ENCODE measurements at places on chromosomes 3 and 15.

GRCh38 chr3:187902041-187902471 is 156.8 kb upstream of the BCL6 start:
- DNase-seq = no peak

GRCh38 chr3:115825046-115825445 is 201.7 kb downstream of the GAP43 start:
- no peak for DNase-seq

- DNase-seq = no peak
These were observed 20.8 kb downstream of the CIAO2A start for GRCh38 chr15:64072812-64073211.

DNA sequence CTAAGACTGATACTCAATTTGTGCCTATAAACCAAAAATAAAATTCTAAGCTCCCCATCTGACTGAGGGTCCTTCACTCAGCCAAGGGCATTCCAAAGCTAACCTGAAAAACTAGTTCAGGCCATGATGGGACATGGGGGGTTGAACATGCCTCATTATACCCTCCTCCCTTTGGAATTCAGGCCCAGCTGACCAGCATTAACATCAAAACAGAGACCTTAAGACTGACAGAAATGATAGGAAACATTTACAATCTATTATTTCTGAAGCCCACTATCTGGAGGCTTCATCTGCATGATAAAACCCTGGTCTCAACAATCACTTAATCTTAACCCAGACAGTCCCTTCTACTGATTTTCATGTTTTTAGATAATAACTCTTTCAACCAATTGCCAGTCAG is 140.4 kb downstream of the ANO10 start:
- no peak for DNase-seq

- DNase-seq = no peak
These were observed 182.0 kb downstream of the FGF12 start for GRCh38 chr3:192545333-192545732.

DNA sequence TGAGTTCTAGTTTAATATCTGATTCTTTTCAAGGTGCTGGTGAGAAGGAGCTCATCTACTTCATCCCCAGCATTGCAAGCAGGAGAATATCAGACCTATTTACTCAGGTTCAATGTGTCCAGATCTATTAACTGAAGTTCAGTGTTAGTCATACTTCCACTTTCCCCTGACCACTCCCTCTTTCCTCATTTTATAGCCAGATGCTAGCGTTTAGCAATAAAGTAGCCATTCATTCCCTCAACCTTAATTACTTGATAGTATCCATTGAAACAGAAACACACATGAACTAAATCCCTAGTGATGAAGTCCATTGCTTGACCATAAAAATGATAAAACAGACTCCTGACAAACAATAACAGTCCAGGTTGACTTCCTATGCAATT is 60.0 kb downstream of the RPL22L1 start:
- no peak for DNase-seq

DNA sequence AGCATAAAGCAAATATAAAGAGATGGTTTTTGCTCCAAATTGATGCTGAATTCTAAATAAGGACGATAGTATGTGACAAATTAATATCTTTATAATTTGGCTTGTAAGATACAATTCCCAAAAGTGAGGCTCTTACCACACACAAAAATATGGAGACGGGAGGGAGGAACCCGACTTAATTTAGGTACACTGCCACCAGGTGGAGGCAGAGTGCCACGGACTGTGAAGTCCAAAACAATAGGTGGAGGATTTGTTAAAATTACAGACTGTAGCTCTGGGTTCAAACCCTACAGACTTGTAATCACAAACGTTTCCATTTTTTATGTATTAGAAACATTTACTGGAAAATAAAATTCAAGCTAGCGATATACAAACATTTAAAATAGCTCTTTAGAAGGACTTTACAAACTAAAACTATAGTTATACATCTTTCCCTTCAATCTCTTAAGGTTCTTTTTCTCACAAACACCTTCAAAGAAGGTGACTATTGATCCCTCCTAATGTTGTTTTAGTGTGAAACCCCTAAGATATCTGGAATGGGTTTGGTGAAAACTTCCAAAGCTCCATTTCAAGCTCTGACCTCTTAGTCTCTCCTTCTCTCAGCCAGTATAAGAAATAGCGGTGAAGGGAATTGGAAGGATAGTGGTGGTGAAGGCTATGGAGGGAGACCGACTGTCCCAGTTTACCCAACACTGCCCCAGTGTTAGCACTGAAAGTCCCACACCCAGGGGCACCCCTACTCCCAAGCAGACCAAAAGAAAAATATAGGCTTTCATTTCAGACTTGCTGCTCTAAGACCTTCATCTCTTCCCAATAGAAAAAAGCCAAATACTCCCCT is 89.7 kb downstream of the AQP9 start:
- DNase-seq = peak; percentile 70

- DNase-seq = no peak
These were observed 65.7 kb downstream of the KLF15 start for GRCh38 chr3:126291537-126291936.

DNA sequence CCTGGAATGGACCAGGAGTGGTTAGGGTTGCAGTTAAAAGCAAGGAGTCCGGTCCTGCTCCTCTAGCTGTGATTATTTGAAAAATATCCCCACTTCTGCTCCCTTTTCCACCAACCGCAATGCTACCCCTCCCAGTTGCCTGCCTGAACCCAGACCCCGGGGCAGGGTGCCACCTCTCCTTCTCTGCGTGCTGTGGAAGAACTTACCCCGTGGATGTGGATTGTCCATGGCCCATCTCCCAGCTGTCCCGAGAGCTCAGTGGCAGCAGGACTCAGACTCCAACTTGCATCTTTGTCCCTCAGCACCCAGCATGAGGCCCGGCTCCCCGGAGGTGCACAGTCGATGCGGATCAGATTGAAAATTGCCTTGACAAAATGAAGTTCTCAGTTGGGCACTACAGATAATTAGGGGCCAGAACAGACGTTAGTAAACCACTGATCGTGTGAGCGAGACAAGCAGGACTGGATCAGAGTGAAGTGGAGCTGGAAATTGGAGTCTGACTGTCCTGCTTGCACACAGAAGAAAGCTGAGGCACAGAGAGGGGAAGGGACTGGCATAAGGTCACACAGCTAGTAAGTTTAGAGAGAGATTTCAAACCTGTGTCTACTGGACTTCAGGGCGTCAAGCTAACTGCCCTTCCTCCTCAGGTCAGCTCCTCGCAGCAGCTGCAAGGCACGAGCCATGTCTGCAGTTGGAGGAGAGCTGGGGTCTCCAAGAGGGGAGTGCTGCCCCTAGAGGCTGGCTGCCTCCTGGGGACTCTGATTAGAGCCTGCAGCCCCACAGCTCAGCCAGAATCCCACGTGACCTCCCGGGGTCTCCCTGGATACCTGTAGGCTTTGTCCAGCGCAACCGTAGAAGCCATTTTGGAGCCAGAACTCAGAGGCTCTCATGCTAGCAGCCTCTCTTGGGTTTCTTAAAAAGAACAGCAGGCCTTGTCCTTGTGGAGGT is 14.7 kb downstream of the SLC6A1 start:
- DNase-seq = no peak

- no peak for DNase-seq
These were observed 70.5 kb upstream of the TSEN2 start for GRCh38 chr3:12413721-12414255.

All from NCI-H2171 treated with DMSO at 0.1 percent for 48 hours (cell line).